Smooth muscle cell of bladder (primary cell): ENCODE measurements at places on chromosomes 11 and 22. TPM values are rescaled to one million over a fixed set of nuclear protein-coding genes. Genes with fewer than 3 reads are reported as not detected.

USH1C gene
- not detected in 2 replicates for total RNA-seq

SYT9 gene
- total RNA-seq: not detected in 2 replicates

IL17REL gene
- total RNA-seq: under 0.01 TPM in 1 of 2 replicates, not detected in the other

APOL4 gene
- 0.65 and 2.3 TPM in 2 replicates for total RNA-seq

CD3D gene
- not detected in 2 replicates for total RNA-seq

OR9Q2 gene
- total RNA-seq: not detected in 2 replicates

ATM gene
- 117 and 144 TPM in 2 replicates for total RNA-seq

ALKBH3 gene
- total RNA-seq: 36.5 and 42.4 TPM in 2 replicates

PKDREJ gene
- total RNA-seq: under 0.01 TPM in 2 replicates

SMIM35 gene
- total RNA-seq: not detected in 2 replicates

OR2AG2 gene
- under 0.01 TPM in 2 replicates for total RNA-seq

STIM1 gene
- 26.7 and 40.2 TPM in 2 replicates for total RNA-seq

GDPD4 gene
- not detected in 2 replicates for total RNA-seq

SCUBE2 gene
- total RNA-seq: 1.7 and 4.4 TPM in 2 replicates

TUB gene
- 15.2 and 21.6 TPM in 2 replicates for total RNA-seq

CCDC90B gene
- total RNA-seq: 53.5 and 59.1 TPM in 2 replicates

CNGA4 gene
- under 0.01 and 0.09 TPM in 2 replicates for total RNA-seq

MDK gene
- 18.9 and 33.1 TPM in 2 replicates for total RNA-seq

MMP7 gene
- not detected in 2 replicates for total RNA-seq

GRIK4 gene
- 0.09 and 0.14 TPM in 2 replicates for total RNA-seq

MUC2 gene
- total RNA-seq: not detected in 2 replicates

UBE2L6 gene
- 61.2 and 78.1 TPM in 2 replicates for total RNA-seq

SYT13 gene
- total RNA-seq: not detected in 2 replicates

FAM111B gene
- 0.37 and 1.00 TPM in 2 replicates for total RNA-seq

UPB1 gene
- total RNA-seq: 0.18 TPM in 1 of 2 replicates, not detected in the other

CCDC73 gene
- not detected in 2 replicates for total RNA-seq

OR51E2 gene
- 0.09 TPM in 1 of 2 replicates, not detected in the other for total RNA-seq

HSCB gene
- total RNA-seq: 15.9 and 24.7 TPM in 2 replicates

TMEM45B gene
- under 0.01 TPM in 1 of 2 replicates, not detected in the other for total RNA-seq

DNAJC4 gene
- 8.2 and 13.0 TPM in 2 replicates for total RNA-seq

HEPACAM gene
- total RNA-seq: not detected in 2 replicates

MPPED2 gene
- not detected in 2 replicates for total RNA-seq

EHF gene
- total RNA-seq: 0.09 and 0.28 TPM in 2 replicates

OTOG gene
- total RNA-seq: not detected in 2 replicates

TENM4 gene
- total RNA-seq: 5.0 and 16.4 TPM in 2 replicates

NCAM1 gene
- total RNA-seq: 0.14 and 0.28 TPM in 2 replicates

SCGB1D2 gene
- total RNA-seq: not detected in 2 replicates

SLC3A2 gene
- total RNA-seq: 210 and 296 TPM in 2 replicates

OR10A2 gene
- not detected in 2 replicates for total RNA-seq

LINC01488 gene
- not detected in 2 replicates for total RNA-seq

SNX32 gene
- 0.65 and 1.3 TPM in 2 replicates for total RNA-seq

FZD4 gene
- total RNA-seq: 30.6 and 33.7 TPM in 2 replicates

PRRG4 gene
- total RNA-seq: under 0.01 and 0.09 TPM in 2 replicates

PIWIL4 gene
- total RNA-seq: 1.1 and 1.6 TPM in 2 replicates

OR51F2 gene
- not detected in 2 replicates for total RNA-seq

SLC37A2 gene
- total RNA-seq: 0.18 and 0.43 TPM in 2 replicates

CARD18 gene
- total RNA-seq: not detected in 2 replicates

GAS2 gene
- 0.65 and 0.85 TPM in 2 replicates for total RNA-seq

DDI1 gene
- under 0.01 TPM in 1 of 2 replicates, not detected in the other for total RNA-seq

RASSF10 gene
- not detected in 2 replicates for total RNA-seq

TMEM134 gene
- total RNA-seq: 12.4 and 18.2 TPM in 2 replicates

TRMT2A gene
- 34.3 and 47.9 TPM in 2 replicates for total RNA-seq

HPS5 gene
- 33.3 and 43.1 TPM in 2 replicates for total RNA-seq

GGT5 gene
- total RNA-seq: 5.8 and 6.7 TPM in 2 replicates

GNAZ gene
- 3.4 and 3.7 TPM in 2 replicates for total RNA-seq

ZNF70 gene
- 2.6 and 3.4 TPM in 2 replicates for total RNA-seq
